ENCODE measurements at places on chromosomes 11 and 22. TPM values are rescaled to one million over a fixed set of nuclear protein-coding genes. Genes with fewer than 3 reads are reported as not detected.

Gene NPTXR
- 8.2 TPM for total RNA-seq

Gene TEX12
- not detected for total RNA-seq

Gene WT1
- not detected for total RNA-seq

Gene CSNK2A3
- total RNA-seq, result 1.2 TPM

Gene BDNF
- total RNA-seq, result 0.17 TPM

GRCh38 chr11:2898366-2899079 lies 12.9 kb upstream of the CDKN1C start:
- DNase-seq, result peak; percentile 94

DNA sequence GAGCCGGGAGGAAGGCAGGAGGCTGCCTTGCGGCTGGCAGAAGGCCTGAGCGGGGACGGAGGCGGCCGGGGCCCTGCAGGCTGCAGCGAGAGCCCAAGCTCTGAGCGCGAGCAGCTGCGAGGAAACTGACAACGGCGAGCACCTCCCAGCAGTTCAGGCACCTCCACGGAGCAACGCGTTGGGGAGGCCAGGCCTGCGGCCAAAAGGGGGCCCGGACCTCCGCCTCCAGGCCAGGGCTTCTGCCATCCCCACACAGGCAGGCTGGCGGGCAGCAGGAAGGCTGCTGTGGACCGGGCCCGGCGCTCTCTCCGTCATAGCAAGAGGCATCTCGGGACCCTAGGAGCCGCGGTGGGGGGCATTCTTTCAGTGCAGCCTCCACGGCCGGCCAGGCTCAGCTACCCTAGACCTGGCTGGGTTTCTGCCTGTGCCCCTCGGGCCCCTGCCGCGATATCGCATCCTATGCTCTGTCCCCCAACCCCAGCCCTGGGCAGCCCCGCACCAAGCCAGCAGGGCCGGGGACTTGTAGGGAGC lies 22.9 kb upstream of the SLC22A12 start:
- no peak for DNase-seq

- DNase-seq, result no peak
Observed at GRCh38 chr11:1576825-1577224, 4.8 kb upstream of the DUSP8 start.

GRCh38 chr11:78856211-78856610 lies 281.5 kb upstream of the NARS2 start:
- DNase-seq, result no peak

DNA sequence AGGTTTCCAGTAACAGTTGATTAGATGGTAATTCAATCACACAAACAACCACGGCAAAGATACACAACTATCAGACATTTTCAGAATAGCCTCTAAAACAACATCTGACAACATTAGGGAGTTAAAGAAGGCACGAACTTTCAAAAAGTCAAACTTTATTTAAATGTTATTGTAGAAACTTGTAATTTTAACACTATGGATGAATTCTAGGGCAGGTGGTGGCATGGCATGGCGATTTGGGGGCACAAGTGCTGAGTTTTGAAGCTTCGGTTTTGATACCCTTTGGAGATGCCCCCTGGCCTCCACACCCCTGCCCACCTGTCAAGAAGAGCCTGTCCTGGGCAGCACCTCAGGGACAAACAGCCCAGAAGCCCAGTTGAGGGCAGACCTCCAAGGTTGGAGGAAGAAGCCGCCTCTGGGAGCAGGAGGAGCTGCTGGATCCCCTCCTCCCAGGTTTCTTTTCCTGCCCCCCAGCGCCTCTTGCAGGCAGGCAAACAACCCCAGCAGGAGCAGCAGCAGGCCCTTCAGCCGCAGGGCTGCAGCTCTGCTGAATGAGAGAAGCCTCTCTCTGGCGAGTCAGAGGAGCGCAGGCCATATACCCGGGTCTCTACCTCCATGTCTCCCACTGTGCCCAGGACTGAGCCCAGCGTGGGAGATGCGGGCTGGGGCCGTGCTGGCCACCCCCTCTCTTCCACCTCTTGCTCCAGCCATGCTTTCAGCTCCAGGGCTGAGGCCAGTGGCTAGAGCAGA lies 102.1 kb upstream of the IGLL5 start:
- no peak for DNase-seq
